ENCODE measurements at places on chromosomes 5 and 9.

DNA sequence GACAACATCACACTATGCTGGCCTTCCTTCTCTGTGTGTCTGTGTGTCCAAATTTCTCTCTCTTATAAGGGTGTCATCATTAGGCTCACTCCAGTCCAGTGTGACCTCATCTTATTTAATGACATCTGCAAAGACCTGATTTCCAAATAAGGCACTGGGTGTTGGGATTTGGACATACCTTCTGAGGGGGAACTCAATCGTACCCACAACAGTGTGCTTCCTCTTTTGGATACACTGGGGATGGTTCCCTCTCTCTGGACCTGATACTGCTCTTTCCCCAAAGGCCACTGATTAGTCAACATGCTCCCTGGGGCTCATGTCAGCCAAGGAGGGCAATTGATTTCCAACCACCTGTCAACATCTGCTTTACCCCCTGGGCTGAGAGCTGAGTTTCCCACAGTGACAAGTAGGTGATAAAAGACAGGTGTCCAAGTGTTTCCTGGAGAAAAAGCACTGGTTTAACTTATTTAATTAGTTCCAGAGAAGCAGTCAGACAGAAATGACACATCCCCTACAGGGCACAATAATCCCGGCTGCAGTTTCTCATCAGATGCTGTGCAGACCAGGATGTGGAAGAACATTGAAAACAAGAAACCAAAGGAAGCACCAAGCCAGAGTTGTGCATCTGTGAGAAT is 17.8 kb upstream of the CEP72 start:
- DNase-seq = no peak

DNA sequence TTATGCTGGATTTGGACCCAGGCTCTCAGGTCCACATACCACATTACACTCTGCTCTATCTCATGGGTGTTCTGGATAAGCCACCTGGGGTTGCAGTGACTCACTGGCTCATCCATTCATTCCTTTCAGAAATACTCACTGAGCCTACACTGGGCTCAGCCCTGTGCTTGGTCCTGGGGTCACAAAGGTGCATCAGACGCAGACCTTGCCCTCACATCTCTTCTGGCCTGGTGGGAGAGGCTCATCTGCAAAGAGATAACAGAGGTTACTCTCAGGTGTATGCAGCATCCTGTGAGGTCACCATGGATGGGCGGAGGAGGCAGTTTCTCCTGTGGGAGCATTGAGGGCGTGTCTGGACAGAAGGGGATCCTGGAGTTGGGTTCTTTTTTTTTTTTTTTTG is 12.1 kb downstream of the CDHR2 start:
- no peak for DNase-seq

GRCh38 chr9:37730256-37730655 is 23.3 kb upstream of the TRMT10B start:
- no peak for DNase-seq

- DNase-seq = no peak
These were observed 599.8 kb downstream of the PDE4D start for GRCh38 chr5:59293700-59294099.

DNA sequence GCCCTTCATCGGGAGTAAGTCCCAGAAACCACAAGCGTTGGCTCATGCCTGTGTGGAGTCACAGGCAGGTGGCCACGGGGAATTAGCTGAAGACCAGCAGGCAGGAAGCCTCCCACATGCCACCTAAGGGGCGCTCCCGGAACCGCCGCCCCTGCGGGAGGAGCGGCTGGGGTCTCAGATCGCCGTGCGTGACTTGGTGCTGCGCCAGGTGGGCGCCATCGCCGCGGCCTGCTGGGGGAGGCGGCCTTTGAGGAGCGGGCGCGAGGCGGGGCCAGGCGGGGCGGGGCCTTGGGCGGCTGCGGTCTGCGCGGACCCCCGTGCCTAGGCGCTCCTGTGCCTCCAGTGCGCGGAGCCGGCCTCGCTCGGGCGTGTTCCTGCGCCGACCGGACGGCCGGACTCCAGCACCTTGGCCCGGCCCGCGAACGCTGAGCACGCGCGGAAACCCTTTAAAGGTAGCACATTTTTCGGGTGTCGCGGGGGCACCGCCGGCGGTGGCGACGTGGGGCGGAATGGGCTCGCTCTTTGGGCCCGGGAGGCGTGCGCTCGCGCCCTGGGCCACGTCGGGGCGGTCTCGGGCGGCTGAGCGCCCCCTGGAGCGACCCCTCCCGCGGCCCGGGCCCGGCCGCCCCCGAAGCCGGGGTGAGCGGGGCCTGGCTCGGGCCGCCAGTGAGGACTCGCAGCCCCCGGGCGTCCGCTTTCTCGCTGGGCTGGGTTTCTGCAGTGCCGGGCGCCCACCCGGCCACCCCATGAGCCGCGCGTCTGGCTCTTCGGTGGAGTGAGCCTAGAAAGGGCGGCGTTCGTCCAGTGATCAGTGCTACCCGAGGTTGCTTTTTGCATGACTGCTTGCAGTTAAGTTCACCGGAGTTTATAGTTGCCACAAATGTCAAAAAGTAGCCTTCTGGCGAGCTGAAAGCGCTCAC is 24.5 kb downstream of the LECT2 start:
- DNase-seq = peak; percentile 4

DNA sequence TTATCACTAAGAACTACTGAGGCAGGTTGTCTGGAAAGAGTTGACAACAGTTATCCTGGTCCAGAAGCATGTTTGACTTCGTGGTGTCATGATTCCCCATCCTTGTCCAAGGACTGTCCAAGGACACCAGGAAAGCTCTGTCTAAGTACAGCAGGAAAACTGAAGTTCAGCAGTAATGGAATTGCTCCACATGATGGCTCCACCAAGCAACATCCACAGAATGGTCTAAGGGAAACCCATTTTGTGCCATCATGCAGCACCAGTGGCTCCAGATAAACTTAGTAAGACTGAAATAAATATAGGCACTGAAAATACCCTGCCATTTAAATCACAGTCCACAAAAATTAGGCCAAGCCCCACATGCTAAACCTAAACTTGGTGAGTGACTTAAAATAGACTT is 192.8 kb downstream of the CDH18 start:
- DNase-seq = no peak

DNA sequence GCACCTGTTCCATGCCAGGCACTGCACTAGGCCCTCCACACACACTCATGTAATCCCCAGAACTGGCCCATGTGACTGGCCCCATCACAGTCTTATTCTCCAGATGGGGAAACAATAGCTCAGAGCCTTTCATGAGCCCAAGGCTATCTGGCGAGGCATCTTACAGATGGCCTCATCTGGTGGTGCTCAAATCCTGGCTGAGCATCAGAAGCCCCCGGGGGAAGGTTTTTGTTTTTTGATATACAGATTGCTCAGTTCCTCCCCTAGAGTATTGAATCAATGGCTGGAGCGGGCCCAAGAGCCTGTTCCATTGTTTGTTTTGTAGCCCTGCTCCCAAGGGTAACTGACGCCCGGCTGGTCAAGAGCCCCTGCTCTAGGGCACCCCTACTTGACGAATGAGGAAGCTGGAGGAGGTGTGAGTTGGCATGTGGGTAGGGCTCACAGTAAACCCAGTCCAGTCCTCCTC is 145.3 kb upstream of the RAPGEF1 start:
- DNase-seq = no peak

DNA sequence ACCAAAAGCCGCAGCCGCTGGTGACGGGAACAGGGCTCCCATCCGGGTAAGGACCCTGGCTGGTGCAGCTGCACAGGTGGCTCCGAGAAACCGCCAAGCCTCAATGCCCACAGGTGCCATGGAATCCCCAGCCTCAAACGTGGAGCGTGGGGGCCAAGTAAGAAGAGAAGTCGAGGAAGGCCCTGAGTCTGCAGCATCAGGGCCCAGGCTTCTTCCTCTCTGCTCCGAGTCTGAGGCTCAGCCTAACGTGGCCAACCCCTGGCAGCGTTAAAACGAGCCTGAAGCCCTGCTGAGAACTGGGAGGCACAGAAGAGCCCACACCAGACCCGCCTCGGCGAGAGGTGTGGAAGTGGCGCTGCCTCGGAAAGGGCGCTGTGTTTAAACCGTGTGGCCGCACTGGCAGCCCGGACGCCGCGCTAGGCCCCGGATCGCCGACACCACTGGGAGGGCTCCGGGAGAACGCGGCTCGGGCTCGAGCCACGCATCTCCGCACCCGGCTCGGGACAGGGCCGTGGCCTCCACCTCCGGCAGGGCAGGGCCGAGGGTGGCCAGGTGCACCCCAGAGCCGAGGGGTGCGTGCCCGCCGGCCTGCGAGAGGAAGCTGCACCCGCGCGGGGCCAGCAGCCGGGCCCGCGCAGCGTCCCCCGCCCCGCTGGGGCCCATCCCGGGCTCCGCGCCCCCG is 730 bp downstream of the ZMYND19 start:
- DNase-seq = no peak

GRCh38 chr9:125544988-125545651 is 161.9 kb downstream of the MAPKAP1 start:
- DNase-seq = peak; percentile 19

GRCh38 chr5:141934099-141934844 is 10.6 kb downstream of the DELE1 start:
- no peak for DNase-seq

GRCh38 chr5:7016999-7017747 is 303.9 kb downstream of the TENT4A start:
- no peak for DNase-seq

GRCh38 chr5:113162770-113163169 is 186.2 kb downstream of the DCP2 start:
- DNase-seq = no peak

DNA sequence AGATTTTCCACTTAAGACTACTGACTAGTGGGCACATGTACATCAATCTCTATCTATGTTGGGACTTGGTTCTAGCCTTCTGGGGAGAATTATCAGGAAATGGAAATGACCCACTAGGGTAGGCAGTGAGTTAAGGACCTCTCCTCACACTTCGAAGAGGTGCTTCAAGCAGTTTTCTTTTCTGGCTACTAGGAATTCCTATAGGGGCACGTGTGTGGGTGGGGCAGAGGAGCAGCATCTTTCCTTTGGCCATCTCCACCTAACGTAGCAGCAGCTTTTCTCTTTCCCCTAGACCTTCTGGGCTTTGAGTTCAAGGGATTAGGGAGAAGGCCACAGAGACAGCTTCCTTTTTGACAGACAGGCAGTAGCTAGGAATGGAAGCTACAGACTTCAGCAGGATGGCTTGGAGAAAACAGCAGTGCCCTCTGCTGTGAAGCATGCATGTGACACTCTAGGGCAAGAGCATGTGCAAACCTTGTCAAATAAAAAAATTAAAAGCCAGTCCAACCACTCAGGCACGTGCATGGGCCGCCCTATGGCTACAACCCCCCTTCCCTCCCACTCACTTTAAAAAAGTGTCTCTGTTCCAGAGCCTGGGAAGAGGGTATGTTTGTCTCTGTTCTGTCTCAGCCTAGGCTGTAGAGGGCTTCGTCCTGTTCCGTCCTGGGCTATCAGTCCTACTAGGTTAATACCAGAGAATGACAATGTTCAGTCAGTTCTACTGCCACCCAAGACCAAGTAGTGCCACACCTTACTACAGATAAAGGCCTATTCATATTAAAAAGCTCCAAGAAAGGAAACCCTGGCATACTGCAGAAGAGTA is 8.7 kb upstream of the GFRA3 start:
- peak; percentile 13 for DNase-seq

GRCh38 chr5:172533058-172533398 is 78.7 kb upstream of the SH3PXD2B start:
- no peak for DNase-seq

DNA sequence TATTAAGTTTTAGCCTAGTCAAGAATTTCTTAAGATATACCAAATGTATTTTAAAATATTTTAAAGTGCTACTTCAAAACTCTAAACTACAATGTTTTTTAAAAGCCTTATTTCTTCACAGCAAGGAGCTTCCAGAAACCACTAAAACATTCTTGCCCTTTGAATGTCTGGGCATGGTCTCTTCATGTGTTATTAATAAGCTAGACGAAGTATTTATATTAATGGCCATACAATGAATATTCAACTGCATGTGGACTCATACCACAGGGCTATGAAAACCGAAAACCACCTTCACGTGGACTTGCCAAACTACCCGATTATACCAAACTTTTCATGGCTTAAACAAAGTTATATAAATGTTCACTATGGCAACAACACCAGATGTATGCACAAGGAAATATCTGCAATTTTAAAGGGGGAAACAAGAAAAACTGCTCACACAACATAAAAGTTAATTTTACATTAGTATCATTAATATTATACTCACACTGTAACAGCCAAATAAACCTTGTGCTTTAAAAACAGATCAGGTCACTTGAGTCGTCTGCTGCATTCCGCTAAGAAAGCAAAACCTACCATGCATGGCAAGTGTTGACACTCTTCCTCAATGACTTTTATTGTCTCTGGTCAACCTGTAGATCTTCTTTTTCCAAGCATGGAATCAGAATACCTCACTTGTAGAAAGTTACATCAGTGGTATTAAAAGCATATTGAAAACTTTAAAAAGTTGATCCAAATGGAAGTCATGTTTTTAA is 246.3 kb downstream of the BNC2 start:
- DNase-seq = no peak

- DNase-seq = peak; percentile 46
These were observed 654 bp downstream of the PURA start for GRCh38 chr5:140114341-140115185.

DNA sequence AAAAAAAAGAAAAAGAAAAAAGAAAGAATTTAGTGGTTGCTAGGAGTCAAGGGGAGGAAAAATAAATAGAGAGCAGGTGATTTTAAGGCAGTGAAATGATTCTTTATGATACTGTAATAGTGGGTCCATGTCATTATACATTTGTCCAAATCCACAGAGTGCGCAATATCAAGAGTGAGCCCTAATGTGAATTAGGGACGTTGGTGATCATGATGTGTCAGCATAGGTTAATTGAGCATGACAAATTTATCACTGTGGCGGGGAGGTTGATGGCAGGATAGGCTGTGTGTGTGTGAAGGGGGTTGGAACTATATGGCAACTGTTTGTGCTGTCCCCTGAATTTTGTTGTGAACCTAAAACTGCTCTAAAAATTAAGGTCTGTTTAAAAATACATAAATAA is 357.8 kb downstream of the ICE1 start:
- no peak for DNase-seq

- DNase-seq = no peak
These were observed 35.2 kb downstream of the OR2K2 start for GRCh38 chr9:111294691-111295451.

DNA sequence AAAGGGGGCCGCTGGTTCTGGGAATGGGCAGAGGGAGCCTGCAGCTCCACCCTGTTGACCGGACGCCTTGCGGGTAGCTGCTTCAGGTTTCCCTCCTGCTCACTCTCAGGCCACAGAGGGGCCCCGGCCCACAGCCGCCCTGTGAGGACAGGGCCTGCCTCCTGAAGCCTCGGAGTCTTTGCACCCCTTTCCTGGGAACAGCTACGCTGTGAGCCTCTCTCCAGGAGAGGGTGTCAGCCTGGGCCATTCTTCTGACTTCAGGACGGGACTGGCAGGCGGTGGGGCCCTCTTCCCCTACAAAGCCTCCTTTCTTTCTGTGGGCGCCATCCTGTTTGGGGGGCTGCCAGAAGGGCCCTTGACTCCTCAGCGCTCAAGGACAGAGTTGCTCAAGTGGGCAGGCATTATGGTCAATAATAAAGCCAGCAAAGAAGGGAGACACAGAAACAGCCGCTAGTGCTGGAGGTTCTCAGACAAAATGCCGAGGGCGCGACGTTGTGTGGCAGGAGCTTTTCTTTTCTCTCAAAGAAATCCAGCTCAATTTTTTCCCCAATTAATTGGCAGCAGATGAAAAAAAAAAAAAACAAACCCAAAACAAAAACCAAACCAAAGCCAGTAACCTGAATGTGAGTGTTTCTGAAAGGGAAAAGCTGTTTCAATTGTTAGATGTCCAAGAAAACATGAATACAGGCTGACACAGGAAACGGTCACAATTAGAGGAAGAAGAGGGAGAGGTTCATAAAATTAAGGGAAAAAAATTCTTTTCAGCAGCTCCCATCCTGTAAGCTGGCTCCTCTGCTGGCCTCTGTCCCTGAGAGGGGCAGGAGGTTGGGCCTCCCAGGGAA is 12.8 kb upstream of the SLC25A51 start:
- no peak for DNase-seq

All from thymus (tissue), 14 donors.